ENCODE measurements at places on chromosomes 5 and 9.

DNA sequence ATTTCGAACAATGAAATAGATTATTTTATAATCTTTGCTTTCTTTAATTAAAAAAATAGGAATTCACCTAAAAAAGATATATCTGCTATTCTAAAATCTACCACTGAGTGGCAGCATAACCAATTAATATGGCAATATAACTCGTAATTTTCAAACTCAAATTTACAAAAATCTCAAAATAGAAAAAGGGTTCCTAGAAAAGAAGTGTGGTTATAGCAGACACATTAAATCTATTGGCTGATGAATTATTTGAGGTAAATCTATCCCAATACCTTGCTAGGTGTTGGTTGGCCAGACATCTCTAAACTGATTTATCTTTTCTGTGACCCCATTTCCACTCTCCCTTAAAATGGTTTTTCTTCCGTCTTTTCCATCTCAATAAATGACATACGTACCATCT, 30.2 kb upstream of the NRG2 start:
- DNase-seq = no peak

GRCh38 chr5:124102486-124102885, 590.5 kb downstream of the CSNK1G3 start:
- no peak for DNase-seq

DNA sequence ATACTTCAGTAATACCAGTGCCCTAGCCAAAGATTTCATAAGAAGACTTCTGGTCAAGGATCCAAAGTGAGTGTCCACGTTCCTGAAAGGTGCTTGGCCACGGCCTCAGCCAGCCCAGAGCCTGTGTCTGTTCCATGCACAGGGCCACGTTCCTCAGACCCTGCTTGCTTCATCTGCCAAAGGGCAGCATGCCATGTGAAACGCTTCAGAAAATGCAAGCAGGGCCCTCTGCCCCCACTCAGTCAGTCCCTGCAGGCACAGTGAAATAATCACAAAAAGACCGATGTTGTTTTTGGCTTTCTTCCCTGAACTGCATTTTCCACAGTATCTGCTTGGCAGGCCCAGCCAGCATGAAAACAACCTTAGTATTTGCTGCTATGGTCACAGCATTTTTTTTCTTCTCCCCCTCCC, 85.5 kb upstream of the CTSL start:
- no peak for DNase-seq

GRCh38 chr9:123064716-123065115, 31.2 kb downstream of the GPR21 start:
- no peak for DNase-seq

- no peak for DNase-seq
These were observed 461.1 kb upstream of the CYLC2 start for GRCh38 chr9:102534031-102534430.
